ENCODE measurements at places on chromosomes 1 and 21.

DNA sequence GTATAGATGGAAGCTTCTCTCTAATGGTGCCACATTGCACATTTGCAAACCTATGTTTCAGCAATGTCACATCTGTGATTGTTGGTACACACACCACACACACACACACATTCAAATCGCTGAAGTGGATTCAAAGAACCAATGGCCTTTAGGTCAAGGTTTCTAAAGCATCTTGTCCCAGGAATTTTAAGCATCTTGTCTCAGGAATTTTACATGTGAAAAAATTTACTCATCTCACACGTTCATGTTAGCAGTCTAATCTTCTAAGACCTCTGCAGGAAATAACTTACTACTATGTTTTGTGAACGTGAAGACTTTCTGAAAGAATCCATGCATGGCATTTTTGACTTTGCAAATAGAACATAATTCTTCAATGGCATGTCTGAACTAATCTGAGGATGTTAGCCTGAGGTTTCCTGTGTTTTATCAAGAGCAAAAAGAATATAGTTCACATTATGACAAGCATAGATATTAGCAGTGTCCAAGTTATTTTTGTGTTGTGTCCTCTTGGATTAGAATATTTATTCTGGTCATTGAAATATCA lies 125.1 kb downstream of the CYYR1 start:
- DNase-seq, result no peak

GRCh38 chr1:168259567-168259966 lies 21.1 kb upstream of the TBX19 start:
- DNase-seq, result no peak

DNA sequence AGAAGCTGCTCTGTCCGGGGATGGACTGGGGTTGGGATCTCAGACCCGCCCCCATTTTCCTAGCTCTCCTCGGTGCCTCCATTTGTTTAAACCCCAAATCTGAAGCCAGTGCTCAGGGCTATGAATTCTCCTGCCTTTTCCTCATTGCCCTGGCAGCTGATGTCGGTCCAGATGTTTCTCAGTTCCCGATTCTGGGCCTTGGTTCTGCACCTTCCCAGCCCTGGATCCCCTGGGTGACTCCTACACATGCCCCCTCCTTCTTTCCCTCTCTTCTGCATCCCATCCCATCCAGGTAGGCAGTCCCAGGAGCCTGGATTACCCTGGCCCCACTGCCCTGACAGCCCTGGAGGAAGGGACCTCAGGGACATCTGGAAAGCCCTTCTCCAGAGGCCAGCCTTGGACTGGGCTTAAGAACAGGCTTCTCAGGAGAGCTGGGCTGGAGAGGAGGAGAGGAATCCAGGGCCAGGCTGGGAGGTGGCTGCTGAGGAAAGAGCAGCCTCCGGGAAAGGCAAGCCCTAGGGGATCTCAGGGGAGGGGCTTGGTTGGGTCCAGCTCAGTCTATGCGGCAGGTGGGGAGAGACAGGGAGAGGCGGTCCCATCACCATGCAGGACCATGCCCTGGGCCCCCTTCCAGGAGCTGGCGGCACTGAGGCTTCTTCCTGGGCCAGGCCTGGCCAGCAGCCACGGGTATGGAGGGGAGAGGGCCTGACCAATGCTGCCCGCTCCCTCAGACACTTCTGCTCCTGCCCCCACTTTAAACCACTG lies 6.8 kb upstream of the EPS8L3 start:
- DNase-seq, result peak; percentile 80

- peak; percentile 27 for DNase-seq
Observed at GRCh38 chr1:31154632-31155215, 85.0 kb downstream of the NKAIN1 start.

DNA sequence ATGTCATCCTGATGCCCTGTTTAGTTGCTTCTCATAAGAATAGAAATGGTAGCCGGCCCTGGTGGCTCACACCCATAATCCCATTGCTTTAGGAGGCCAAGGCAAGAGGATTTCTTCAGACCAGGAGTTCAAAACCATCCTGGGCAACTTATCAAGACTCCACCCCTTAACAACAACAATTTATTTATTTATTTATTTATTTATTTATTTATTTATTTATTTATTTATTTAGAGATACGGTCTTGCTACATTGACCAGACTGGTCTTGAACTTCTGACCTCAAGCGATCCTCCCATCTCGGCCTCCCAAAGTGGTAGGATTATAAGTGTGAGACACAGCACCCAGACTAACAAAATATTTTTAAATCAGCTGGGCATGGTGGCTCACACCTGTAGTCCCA lies 4.0 kb downstream of the MT1HL1 start:
- no peak for DNase-seq

All from anterior cingulate cortex (tissue), 58 donors.